T-helper 2 cell treated with Interferon-gamma antibody and Interleukin-4, amounts not matched to agents 5 μg/mL and 100 μg/mL, for 36 hours (primary cell): ENCODE measurements at places on chromosomes 2 and 18.

GRCh38 chr18:25875551-25876240 lies 214.7 kb downstream of the SS18 start:
- H3K27ac ChIP-seq, result no peak overlapping the region
- H3K4me3 ChIP-seq, result no peak overlapping the region
- no peaks in the 10 kb centered on the region for H3K27me3 ChIP-seq
- no peaks in the 10 kb centered on the region for H3K36me3 ChIP-seq
- DNase-seq, result no peak

DNA sequence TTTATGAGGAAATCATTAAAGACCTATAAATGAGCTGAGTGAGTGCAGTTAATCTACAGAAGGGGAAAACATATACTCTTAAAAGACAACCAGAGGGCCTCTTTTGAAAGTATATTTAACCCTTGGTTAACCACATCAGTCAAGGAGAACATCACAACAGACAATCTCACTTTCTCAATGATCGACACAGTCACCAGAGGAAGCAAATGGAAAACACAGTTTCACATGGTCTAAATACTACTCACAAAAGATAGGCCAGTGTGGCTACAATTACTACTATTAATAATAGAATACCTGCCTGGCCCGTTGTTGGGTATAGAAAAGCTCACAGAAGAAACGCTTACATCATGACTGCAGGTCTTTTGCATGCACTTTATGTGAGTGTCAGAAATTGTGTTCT lies 426.2 kb downstream of the NCKAP5 start:
- no peak for DNase-seq
- no peaks in the 10 kb centered on the region for H3K36me3 ChIP-seq
- no peaks in the 10 kb centered on the region for H3K27me3 ChIP-seq
- no peak overlapping the region for H3K27ac ChIP-seq

DNA sequence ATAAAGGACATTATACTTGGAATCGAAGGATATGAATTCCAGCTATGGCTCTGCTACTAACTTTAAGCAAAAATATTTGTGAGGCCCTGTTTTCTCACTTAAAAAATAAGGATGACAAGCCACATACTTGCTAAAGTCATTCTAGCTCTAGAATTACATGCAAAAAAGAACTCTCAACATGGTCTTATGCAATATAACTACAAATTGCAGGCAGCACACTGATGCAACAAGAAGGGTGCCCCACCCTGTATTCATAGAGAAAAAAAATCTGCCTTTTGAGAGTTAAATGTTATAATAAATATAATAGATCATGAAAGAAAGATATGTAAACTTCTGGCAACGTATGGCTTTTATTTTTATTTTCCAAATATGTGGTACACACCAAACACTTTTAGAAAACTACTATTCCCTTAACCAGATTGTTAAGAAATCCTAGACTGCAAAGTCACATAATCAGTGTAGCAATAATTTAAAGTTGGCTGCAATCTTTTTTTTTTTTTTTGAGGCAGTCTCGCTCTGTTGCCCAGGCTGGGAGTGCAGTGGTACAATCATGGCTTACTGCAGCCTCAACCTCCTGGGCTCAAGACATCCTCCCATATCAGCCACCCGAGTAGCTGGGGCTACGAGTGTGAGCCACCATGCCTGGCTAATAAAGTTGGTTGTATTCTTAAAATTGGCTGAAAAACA lies 40.2 kb upstream of the WDSUB1 start:
- no peaks in the 10 kb centered on the region for H3K4me1 ChIP-seq
- no peak overlapping the region for H3K27ac ChIP-seq
- no peaks in the 10 kb centered on the region for H3K36me3 ChIP-seq
- no peaks in the 10 kb centered on the region for H3K27me3 ChIP-seq

DNA sequence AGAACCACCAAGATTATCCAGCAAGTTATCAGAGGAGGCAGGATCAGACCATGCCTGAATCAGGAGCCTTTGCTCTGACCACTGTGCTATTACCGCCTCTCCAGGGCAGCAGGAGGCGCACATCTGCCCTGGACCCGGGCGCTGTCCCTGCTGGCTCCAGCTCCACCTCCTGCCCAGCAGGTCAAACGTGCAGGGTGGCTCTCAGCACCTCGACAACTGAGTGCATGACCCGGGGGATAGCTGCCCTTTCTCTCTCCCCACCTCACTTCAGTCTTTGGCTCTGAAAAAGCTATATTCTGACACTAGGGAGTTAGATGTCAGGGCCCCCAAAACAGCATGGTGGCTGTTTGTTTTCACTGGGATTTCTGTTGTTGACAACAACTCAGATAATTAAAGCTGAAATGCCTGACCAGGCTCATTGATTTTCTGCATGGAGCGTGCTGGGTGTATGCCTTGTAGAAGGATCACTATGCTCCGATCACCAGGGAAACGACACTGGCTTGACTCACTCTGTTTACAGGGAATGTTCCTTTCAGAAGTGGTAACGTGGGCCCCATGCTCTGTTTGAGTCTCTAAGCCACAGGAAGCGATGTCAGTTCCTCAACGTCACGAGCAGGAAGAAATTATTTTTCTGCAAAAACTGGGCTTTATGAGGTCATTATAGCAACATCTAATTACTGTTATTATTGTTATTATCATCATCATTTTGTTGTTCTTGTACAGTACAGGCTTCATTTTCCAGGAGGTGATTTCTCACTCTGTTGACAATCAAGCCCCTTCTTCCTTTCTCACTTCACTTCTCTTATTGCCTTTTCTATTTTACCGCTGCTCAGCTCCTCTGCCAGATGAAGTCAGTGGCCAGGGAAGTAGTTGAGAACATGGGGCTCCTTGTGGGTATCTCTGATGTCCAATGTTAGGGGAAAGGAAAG lies 125.6 kb downstream of the PLB1 start:
- H3K4me1 ChIP-seq, result peaks cover 82% of the 10 kb centered on the region
- peak; percentile 77 for DNase-seq
- H3K27ac ChIP-seq, result peak overlapping the region; percentile 99

DNA sequence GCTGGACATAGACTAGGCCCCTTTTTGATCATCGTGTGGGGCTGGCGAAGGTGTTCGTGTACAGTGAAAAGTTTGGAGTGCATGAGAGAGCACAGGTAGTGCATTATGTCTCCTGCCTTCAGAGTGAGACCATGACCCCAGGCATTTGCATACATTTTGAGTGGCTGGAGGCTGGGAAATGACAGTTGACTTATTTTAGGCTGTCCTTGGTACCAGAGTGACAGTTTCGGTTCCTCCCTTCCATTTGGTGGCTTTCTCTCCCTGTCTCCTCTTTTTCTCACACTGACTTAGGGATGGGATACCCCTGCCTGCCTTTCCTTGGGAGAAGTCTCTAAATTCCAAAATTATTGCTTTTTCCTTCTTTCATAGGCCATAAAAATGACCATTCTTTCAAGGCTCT lies 20.1 kb downstream of the SERPINB12 start:
- H3K27me3 ChIP-seq, result no peaks in the 10 kb centered on the region
- H3K27ac ChIP-seq, result no peak overlapping the region
- no peak overlapping the region for H3K4me3 ChIP-seq
- DNase-seq, result no peak
- no peaks in the 10 kb centered on the region for H3K36me3 ChIP-seq
- no peaks in the 10 kb centered on the region for H3K4me1 ChIP-seq

GRCh38 chr2:64750001-64750816 lies 96.5 kb upstream of the SERTAD2 start:
- peaks cover 27% of the 10 kb centered on the region for H3K4me1 ChIP-seq
- no peaks in the 10 kb centered on the region for H3K36me3 ChIP-seq
- peak overlapping the region; percentile 91 for H3K27ac ChIP-seq
- H3K4me3 ChIP-seq, result peak overlapping the region; percentile 89

- H3K4me1 ChIP-seq, result peaks cover 8% of the 10 kb centered on the region
- H3K4me3 ChIP-seq, result peak overlapping the region; percentile 57
- DNase-seq, result peak; percentile 6
- H3K27ac ChIP-seq, result no peak overlapping the region
- H3K36me3 ChIP-seq, result no peaks in the 10 kb centered on the region
Observed at GRCh38 chr2:176554101-176555048, 285.1 kb downstream of the MTX2 start.

DNA sequence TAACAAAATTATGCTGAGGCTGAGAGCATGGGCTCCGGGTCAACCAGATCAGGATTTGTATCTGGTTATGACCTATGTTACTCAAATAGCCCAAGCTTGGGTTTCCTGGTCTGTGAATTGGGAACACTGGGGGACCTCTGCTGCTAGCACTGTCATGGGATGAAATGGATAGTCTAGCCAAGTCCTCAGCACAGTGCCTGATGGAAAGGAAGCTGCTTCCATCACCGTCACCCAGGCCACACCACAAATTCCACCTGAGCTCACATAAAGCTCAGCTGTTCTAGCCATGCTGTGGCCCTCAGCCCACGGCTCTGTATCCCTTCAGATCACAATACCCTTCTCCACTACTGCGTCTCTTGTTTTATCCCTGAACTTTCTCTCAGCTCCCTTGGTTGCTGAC lies 179.6 kb upstream of the SP5 start:
- no peak overlapping the region for H3K4me3 ChIP-seq
- peaks cover under 1% of the 10 kb centered on the region for H3K4me1 ChIP-seq
- no peak overlapping the region for H3K27ac ChIP-seq
- no peaks in the 10 kb centered on the region for H3K36me3 ChIP-seq

DNA sequence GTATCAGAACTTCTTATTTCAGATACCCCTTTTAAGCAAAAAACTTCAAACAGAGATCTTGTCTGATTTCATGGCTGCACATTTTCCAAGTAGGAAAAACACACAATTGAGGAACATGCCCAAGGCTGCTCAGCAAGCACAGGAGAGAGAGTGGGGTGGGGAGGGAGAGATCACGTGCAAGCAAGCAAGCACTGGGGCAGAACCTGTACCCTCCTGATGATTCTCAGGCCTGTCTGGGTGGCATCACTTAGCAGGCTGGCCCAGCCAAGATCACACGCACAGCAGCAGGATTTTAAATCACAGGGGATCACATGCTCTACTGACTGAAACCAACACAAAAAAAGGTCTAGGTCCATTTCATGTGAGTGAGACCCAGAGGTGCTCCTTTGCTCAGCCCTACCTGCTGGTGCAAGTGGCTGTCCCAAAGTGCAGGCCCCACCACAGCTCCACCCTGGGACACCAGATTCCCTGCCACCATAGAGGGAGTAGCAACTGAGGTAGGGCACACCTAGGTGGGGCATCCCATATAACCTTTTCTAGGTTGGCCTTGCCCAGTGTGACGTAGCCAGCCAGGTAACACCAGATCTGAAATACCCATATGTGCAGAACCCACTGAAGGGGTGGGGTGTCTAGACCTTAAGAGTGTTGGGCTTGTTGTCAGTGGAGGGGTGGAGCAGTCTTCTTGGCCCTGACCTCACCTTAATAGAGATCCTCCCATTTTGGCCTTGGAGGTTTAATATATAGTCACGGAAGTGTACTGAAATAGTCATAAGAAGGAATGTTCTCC lies 1.8 kb upstream of the LYPD6B start:
- H3K27me3 ChIP-seq, result peaks cover 56% of the 10 kb centered on the region
- peaks cover 6% of the 10 kb centered on the region for H3K4me1 ChIP-seq
- no peaks in the 10 kb centered on the region for H3K36me3 ChIP-seq
- H3K4me3 ChIP-seq, result no peak overlapping the region
- DNase-seq, result no peak

DNA sequence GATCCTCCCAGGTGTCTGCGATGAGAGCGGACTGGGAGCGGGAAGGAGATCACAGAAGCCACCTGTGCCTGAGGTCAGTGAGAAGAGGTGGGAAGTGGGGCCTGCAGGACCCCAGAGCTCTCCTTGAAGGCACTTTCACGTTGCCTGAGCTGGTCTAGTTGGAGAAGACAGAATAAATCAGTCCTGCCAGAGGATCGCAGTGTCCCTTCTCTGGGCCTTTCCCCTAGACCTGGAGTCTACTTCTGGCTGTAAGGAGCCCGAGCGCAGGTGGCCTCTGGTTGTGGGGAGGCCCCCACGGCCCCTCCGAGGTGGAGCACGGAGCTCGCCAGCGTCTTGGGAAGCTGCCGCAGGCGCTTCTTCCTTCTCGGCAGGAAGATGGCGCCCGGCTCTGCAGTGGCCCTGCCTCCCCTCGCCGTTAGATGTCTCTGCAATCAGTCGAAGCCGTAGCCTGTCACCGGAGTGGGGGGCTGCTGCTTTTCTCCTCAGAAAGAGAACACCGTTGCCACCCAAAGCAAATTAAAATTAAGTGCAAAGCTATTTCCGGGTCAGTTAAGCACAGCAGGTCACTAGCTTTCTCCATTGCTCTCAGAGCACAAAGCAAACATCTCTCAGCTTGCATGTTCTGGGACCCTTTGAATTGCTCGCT lies 212.0 kb upstream of the MYT1L start:
- no peaks in the 10 kb centered on the region for H3K27me3 ChIP-seq
- H3K36me3 ChIP-seq, result no peaks in the 10 kb centered on the region
- H3K27ac ChIP-seq, result no peak overlapping the region
- H3K4me1 ChIP-seq, result no peaks in the 10 kb centered on the region
- H3K4me3 ChIP-seq, result no peak overlapping the region
- no peak for DNase-seq

- no peak overlapping the region for H3K27ac ChIP-seq
- no peak for DNase-seq
- H3K36me3 ChIP-seq, result peaks cover 3% of the 10 kb centered on the region
- H3K27me3 ChIP-seq, result no peaks in the 10 kb centered on the region
- H3K4me3 ChIP-seq, result no peak overlapping the region
- H3K4me1 ChIP-seq, result peaks cover 19% of the 10 kb centered on the region
Observed at GRCh38 chr2:43778233-43778632, 4.4 kb downstream of the DYNC2LI1 start.

DNA sequence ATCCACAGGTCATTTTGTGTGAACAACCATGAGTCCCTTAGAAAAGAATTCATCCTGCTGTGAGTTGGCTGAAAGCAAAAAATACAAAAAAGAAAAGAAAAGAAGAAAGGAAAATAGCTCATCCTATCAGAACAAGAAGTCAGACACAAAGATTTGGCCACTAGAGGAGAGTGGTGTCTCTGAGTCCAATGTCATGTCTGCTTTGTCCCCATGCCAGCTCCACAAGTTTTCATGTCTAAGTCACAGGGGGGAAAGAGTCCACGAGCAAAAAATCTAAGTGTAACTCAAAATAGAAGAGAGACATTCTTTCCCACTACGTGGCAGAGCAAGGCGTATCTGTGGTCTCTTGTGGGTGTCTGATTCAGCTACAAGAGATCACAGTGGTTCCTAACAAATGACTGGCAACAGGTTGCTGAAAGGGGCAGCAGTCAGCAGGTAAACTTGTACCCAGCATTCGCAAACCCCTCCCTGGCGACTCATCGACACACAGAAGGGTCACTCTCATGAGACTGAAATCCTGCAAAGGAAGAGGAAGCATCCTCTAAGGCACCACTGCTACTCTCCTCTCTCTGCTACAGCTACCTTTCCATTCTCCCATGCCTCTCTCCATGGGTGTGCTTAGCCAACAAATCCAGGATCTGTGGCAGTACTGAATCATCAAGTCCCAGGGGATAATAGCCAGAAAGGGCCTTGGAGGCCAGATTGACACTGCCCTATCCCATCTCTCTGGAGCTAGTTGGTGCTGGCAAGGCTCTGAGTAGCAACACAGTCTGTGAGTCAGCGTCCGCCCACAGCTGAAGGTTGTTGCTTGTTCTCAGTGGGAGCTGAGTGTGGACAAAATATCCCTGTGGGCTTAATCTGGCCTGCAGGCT lies 123.0 kb upstream of the SLC39A10 start:
- H3K27me3 ChIP-seq, result no peaks in the 10 kb centered on the region
- peaks cover 80% of the 10 kb centered on the region for H3K4me1 ChIP-seq
- DNase-seq, result peak; percentile 75
- peak overlapping the region; percentile 96 for H3K27ac ChIP-seq
